CD4-positive, alpha-beta T cell treated with Interferon alpha-2 for 1 hour (primary cell): ENCODE measurements at places on chromosomes 6 and 20.

GRCh38 chr6:72401865-72402264, 220.0 kb upstream of the KCNQ5 start:
- no peak for DNase-seq

DNA sequence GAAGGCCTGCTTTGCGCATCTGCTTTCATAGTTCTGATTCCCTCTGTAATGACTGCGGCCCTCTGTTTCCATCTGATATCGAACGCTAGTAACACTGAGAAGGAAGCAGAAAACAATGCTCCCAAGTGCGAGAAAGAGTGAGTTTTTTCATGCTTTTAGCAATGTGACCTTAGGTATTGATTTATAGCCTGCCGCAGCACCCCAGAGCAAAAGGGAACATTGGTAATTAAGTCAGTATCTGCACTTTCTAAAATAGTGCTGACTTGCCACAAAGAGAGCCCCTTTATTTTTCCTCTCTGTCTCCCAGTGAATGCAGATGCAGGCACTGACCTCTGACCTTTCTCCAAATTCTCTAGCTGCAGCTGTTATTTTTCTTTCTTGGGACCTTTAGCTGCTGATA, 129.8 kb downstream of the HDGFL1 start:
- DNase-seq, result no peak

GRCh38 chr6:161242779-161243693, 30.8 kb downstream of the AGPAT4 start:
- peak; percentile 75 for DNase-seq

DNA sequence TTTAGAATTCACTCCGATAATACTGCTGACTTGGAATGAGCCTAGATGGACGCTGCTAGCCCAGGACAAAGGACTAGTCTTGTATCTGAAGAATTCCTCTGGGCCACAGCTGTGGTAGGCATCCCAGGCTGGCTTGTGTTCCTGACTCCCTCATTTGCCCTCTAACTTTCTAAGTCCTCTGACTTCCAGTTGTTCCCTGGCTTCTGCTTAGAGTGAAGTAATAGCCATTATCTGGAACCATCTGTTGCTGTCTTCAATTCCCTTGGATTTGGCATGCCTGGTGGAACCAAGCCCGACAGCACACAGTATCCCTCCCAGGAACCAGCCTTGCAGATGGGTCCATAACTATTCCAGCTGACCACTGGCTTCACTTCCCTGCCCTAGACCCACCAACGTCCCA, 376.0 kb downstream of the SYNE1 start:
- DNase-seq, result no peak

GRCh38 chr6:155106456-155107115, 111.5 kb downstream of the TIAM2 start:
- no peak for DNase-seq
